A549 (cell line): ENCODE measurements at places on chromosomes 7 and 10. TPM values are rescaled to one million over a fixed set of nuclear protein-coding genes. Genes with fewer than 3 reads are reported as not detected.

ASB15 gene
- polyA plus RNA-seq: not detected in 3 replicates

SDK1 gene
- polyA plus RNA-seq: 0.28 to 0.65 TPM (median 0.29 TPM) in 3 replicates

LLCFC1 gene
- polyA plus RNA-seq: not detected in 3 replicates

OR2A5 gene
- not detected in 3 replicates for polyA plus RNA-seq

SEM1 gene
- polyA plus RNA-seq: 855 to 978 TPM (median 859 TPM) in 3 replicates

HERPUD2 gene
- polyA plus RNA-seq: 11.7 to 15.3 TPM (median 13.2 TPM) in 3 replicates

CALML5 gene
- polyA plus RNA-seq: not detected in 3 replicates

PCDH15 gene
- polyA plus RNA-seq: not detected in 3 replicates

SPDYE9 gene
- polyA plus RNA-seq: not detected in 3 replicates

CALCR gene
- polyA plus RNA-seq: 0.03 TPM in 1 of 3 replicates, not detected in the others

OR6B1 gene
- not detected in 3 replicates for polyA plus RNA-seq

DNA sequence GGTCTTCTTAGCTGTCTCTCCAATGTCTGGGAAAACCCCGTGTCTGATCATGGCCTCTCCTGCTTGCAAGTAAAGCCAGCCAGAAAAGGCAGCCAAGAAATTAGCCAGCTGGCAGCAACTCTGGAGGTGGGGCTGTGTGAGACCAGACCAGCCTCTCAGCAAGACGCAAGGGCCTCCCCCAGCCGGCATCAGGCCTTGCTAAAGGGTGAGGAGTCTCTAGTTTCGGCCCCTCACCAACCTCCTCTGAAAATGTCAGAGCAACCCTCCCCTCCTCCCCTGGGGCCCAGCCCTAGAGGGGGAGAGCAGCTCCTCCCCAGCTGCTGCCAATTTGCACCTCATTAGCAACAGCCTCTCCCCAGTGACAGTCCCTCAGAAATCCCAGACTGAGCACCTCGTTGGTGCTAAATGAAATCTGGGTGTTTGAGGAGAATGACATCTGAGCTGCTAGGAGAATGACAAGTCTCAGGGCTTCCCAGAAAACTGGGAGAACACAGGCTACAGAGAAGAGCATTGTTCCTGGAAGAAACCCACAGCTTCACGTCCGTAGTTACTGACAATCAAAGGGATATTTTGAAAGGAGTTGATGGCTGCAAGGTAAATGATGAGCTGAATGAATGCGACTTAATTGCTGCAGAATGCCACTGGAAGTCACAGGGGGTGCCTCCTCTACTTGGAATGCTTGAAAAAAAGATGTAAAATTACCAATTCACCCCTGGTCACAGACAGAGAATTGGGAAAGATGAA lies 25.9 kb downstream of the DGKI start:
- DNase-seq: no peak

DNA sequence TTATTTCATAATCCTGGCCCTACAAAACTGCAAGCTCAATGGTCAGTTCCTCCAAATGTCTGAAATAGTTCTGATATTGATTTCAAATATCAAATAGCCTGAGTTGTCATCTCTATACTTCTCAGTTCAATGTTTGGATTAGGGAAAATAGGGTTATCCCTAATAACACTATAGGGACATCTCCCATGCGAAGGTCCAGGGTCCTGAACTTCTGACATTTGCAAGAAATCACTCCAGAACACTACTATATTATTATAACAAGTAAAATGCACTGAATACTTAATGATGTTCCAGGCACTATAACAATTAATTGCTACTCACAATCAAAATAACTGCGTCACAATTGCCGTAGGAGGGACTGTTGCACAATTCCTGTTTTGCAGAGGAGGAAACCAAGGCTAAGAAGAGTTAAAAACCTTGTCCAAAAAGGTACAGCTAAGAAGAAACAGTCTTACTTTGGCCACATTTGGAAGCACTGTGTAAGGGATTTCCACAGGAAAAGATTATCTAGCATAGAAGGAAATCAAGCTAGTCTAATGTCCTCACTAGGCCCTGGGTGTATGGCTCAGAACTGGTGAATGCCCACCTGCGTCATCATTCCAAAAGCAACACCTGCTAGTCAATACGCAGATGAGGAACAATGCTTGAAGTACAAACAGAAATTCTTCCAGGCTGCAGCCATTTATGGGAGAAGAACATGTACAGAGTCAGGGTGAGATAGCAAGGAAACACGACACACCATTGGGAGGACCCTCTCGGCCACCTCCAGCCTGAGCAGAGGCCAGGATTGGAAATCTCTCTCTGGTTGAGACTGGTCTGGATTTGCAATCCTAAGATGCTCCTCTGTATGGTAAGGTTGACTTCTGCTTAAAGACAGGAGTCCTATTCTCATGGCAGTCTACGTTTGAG lies 48.3 kb downstream of the ABLIM1 start:
- DNase-seq: no peak

- no peak for DNase-seq
These were observed 492.5 kb upstream of the ZMIZ1 start for GRCh38 chr10:78576276-78576675.

GRCh38 chr10:94630017-94630688 lies 53.4 kb upstream of the CYP2C18 start:
- DNase-seq: peak; percentile 36

GRCh38 chr10:46284286-46285229 lies 2.2 kb upstream of the ANTXRL start:
- DNase-seq: peak; percentile 85

- peak; percentile 56 for DNase-seq
These were observed 389.0 kb upstream of the PODXL start for GRCh38 chr7:131945313-131945911.

DNA sequence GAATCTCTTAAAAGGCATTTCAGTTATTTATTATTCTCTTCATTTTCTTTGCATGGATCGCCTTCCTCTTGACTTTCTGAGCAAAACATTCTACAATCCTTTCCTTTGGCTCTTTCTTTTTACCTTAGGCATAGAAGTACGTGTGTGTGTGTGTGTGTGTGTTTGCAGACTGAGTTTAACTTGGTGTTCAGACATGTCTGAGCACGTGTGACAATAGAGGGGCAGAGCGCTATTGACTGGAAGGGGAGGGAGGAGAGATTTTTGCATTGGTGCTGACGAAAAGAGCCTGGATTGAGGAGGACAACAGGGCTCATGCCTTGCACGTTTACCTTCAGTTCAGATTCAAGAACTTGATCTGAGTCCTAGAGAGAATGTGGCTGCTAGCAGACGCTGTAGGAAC lies 129.8 kb downstream of the SEC23IP start:
- DNase-seq: no peak

DNA sequence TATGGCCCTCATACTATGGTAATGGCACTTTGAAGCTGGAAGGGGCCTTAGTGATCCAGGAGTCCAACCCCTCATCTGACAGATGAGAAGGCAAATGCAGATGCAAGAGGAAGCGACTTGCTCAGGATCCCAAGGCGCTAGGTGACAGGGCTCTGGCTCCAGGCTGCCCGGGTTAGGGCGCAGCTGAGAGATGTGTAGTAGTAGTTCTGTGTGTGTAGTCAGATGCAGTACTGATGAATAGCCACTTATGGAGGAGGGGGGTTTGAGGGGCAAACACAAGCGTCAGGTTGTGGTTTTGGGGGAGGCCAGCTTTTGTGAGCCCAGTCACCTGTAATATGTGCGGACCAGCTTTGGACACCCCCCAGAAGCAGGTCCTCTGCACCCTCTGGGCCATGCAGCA lies 4.8 kb downstream of the ADRA2A start:
- DNase-seq: no peak

DNA sequence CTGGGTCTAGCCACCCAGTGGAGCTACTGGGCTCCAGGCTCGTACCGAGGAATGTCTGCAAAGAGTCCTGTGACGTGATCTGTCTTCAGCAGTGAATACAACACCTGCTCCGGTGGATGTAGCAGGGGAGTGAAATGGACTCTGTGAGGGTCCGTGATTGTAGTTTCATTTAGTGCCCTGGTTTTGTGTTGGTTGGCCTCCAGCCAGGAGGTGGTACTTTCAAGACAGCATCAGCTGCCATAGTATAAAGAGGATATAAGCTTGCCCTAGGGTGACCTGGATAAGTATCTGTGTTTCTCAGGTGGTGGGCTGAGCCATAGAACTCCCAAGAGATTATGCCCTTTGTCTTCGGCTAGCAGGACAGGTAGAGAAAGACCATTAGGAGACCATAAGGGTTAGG lies 24.6 kb upstream of the WNT2 start:
- no peak for DNase-seq

DNA sequence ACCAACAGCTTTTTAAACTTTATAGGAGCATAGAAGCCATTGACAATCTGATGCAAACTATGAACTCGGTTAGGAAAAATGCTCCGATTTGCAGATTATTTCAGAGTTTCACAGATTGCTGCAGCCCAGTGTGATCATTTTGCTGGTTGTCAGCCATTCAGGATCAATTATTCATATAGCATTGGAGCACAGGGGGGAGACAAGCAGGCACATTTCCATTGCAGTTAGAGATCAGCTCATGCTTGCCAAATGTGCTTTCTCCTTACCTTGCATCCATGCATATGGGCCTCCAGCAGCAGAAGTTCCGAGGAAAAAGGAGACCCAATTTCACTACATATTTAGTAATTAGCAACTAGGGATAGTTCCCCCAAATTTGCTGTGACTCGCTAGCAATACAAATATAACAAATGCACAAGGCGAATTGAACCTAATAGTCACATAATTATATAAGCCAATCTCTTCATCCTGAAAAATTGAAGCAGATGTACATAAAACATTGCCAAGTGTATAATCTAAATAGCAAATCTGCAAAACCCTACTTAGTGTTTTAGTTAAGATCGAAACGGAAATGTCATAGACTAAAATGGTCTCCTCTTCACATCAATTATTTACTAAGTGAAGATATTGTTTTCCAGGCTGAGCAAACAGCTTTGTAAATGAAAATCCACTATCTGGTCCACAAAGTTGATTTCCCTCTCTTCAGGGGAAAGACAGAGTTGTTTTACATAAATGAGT lies 49.5 kb upstream of the RSU1 start:
- no peak for DNase-seq

GRCh38 chr7:55185941-55186609 lies 167.3 kb downstream of the EGFR start:
- DNase-seq: peak; percentile 92

DNA sequence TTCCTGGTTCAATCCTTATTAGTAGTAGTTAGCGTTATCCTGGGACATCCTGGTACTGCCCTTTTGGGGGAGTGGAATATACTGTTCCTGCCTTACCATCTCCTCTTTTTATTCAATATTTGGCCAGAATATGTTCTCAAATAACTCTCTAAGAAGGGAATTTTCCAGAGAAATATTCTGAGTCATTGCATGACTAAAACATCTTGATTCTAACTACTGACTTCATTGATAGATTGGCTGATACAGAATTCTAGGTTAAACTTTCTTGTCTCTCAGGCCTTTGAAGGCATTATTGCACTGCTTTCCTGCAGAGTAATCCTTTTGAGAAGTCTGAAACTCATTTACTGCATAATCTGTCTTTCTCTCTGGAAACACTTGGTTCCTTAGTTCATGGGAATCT lies 275.5 kb upstream of the DGKB start:
- no peak for DNase-seq

GRCh38 chr10:9814285-9814864 lies 1203.3 kb upstream of the CELF2 start:
- DNase-seq: no peak

- DNase-seq: no peak
These were observed 885.1 kb downstream of the CCSER2 start for GRCh38 chr10:85213493-85213892.

DNA sequence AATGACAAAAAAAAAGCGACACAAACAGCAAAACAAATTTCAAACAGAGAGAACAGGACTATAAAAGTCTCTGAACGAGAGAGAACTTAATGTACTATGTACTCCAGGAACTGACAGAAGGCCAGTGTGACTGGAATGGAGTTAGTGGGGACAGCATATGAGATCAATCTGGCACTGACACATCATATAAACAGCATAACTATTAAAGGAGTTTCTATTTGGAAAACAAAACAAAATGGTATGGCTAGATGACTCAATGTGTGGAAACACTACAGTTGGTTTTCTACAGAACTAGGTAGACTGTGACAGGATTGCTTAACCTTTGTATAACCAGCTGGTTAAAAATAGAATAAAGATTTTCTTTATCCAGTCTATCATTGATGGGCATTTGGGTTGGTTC lies 232.9 kb upstream of the KAT6B start:
- DNase-seq: no peak
